ENCODE measurements at places on chromosomes 2 and 18.

DNA sequence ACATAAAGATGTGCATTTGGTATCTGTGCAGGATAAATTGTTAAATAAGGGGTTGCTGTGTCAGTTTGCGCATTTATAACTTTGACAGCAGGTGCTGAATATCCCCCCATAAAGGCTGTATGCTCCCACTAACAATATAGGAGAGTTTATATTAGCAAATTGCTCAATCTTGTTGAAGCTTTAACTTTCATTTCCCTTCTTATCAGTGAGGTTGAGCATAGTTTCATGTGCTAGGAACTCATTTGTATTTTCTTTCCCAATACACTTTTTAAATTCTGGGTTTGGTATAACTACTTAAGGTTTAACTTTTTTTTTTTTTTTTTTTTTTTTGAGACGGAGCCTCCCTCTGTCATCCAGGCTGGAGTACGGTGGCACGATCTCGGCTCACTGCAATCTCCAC is 89.0 kb downstream of the FAM117B start:
- no peak for DNase-seq

DNA sequence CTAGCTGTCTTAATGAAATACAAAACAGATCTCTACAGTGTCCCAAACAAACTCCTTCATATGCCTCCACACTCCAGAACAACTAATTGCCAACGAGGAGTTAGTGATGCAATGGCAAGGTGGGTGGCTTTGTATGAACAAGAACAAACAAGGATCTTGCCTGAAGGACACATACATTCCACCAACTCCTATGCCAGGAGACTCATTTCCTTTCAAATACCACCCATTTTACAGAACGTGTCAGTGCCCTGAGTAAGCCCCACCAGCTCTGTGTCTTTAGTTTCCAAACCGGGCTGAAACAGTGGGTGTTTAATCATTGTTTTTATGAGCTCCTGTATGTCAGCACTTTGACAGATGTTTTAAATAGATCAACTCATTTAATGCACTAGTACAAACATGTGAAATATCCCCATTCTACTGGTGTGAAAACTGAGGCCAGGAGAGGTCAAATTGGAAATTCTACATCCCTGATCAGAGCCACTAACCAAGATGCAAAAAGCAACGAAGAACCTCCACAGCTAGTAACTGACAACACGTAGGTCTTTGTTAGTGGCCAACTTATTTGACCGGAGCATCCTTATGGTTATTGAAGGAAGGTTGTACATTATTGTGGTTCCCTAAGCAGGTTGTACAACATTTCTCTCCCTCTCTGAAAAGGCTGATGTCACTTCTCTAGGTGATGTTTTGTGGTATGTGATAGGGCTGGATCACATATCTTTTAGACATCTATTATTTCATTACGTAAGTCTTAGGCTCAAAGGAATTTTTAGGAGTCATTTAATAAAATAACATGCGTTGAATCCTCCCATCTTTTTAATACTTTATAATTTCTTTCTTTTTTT is 534.9 kb upstream of the TNP1 start:
- DNase-seq: no peak

- DNase-seq: peak; percentile 18
Observed at GRCh38 chr2:172753610-172754009, 18.0 kb downstream of the RAPGEF4 start.

DNA sequence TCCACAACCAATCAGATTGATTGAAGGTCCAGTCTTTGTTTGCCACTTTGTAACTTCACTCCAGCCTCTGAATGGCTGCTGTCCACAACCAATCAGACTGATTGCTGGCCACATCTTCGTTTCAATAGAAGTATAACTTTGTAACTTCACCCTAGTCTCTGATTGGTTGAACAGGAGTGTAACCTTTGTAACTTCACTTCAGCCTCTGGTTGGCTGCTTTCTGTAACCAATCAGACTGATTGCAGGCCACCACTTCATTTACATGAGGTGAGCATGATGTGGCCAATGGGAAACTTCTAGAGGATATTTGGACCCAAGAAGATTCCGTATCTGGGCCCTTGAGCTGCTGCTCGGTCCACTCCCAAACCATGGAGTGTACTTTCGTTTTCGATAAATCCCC is 16.9 kb upstream of the ALPP start:
- DNase-seq: no peak

DNA sequence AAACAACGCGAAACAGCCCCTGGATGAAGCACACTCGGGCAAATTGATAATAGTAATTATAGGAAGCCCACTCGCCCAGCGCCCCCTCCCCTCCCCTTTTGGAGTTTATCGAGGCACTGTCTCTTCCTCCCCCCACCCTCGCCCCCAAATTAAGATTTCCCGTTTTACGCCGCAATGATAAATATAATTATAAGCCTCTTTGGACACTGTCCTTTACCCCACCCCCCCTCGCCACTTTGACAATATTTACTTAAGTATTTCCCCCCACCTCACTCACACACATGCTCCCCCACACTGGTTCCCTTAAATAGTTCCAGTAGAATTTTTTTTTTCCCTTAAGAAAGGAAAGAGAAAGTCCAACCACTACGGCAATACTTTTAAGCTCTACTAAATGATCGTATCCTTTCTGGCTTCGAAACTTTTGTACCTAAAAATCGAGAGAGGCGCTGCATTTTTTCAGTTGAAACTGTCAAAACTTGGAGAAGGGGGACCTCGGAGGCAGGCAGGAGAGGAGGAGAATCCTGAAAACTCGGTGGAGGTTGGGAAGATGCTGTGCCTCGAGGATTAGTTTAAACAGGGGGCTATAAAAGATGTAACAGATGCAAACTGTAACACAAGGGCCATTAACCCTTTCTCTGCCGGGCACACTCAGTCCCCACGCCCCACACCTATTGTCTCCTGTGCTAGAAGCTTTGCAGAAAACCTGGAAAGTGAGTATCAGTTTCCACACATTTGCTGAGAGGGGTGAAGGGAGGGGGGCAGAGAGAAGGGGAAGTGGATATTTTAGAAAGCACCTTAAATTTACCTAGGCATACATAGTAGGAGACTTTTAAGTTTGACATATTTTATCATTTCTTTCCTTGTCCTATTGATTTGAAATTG is 1.8 kb downstream of the ZEB2 start:
- no peak for DNase-seq

- no peak for DNase-seq
Observed at GRCh38 chr18:51498085-51498855, 300.8 kb upstream of the MEX3C start.

- DNase-seq: no peak
Observed at GRCh38 chr2:96757477-96757860, 3.2 kb upstream of the CNNM4 start.

- DNase-seq: no peak
Observed at GRCh38 chr2:207891086-207891844, 121.6 kb upstream of the FZD5 start.

GRCh38 chr2:20633001-20633400 is 17.9 kb downstream of the HS1BP3 start:
- no peak for DNase-seq

DNA sequence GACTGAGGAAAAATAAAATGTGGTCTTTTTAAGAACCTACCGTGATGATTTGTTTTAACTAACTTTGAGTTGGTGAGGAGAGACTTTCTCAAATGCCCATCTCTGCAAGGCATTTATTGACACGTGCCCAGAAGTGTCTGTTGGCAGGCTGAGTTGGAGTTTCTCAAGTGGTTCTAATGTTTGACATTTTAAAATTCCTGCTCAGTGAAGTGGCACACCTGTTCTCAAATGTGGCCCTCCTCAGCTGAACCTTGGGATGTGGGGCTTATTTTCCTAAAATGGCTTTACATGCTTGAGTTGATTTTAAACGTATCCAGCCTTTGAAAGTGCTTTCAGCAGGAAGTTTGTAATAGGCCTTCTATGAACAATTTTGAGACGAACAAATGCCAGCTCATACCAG is 876 bp upstream of the CAVIN2 start:
- DNase-seq: no peak

Data from AML-193 (cell line).